ENCODE measurements at places on chromosomes 3 and 15.

DNA sequence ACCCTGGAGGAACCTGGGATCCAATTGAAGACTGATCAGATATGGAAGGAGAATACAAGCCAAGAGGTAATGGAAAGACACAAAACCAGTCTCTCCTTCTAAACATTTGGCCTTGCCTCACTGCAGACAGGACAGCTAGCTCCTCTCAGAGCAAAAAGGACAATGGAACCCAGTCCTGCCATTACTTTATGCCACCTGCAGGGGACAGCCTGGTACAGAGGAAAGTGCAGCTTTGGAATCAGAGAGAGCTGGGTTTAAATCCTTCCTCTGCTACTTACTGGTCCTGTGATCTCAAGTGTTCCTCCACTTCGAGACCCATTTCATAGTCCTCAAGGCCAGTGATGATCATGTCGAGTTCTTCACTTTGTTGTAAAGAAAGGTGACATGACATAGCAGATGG lies 159.4 kb upstream of the SMAD3 start:
- DNase-seq, result no peak

DNA sequence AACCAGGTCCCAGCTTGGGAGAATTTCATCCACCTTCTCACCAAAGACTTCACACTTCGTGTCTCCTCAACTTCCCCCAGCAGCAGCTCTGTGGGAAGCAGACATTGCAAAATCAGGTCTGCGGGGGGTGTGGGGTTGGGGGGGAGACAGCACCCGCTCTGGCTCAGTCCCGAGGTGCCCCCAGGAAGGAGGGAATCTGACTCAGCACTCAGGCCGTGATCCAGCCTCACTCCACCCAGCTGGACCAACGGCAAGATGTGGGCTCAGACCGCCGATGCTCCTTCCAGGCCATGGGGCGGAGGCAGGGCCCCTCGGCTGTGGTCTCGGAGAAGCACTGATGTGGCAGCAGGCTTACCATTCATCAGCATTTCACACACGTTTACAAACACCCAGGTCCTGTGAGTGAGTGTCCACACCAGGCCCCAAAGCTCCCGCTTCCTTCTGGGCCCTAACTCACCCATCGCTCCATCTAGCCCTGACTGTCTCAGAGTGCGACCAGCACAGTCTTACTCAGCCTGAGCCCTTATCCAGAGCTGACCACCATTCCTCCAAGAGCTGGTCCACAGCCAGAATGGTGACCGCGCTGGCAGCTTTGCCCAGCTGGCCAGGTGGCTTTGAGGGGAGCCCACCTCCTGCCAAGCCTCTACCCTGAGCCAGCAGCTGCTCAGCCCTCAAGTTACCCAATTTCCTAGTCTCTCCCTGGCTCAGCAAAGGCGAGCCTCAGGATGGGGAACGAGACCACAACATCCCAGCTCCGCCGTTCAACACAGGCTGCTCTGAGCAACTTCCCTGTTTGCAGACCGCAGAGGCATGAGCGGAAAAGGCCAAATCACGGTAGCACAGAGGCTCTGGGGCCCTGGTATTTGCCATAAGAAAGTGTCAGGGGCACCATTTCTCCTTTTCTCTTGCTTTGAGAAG lies 3.3 kb downstream of the STAB1 start:
- peak; percentile 87 for DNase-seq

- no peak for DNase-seq
Measured at GRCh38 chr3:156429125-156429524, 125.8 kb downstream of the SSR3 start.

- DNase-seq, result no peak
Measured at GRCh38 chr15:93942269-93942694, 289.1 kb upstream of the MCTP2 start.

DNA sequence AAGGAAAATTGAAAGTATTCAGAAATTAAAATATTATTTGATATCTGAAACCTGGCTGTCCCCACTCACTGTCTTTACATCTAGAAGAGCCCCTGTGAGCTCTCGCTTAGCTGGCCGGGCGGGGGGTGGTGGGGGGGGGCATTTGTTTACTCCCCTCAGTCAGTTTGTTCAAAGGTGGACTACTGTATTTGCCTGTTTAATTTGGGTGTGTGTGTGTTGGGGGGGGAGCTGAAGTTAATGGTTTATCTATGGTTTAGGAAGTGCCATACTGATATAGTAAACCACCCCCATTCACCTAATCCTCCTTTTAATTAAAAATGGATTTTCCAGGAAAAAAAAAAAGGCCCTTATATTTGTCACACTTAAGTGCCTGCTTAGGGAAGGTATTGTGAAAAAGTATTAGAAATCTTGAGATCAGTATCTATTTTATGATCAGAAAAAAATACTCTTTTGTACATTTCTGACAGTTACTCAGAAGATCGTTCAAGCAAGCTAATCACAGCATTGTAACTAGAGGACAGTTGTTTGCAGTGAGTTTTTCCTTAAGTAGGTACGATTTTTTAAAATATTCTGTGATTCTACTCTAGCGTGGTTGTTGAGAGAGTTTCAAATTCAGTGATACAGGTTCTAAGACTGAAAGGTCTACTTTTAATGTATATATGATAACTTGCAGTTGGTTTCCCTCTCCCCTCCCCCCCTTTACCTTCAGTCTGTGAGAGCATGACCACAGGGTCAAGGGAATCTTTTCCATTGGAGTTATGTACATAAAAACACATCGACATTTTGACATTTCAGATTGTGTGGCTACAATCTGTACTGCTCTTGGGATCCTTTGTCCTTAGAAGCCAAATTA lies 8.5 kb downstream of the NR2F2 start:
- peak; percentile 65 for DNase-seq

DNA sequence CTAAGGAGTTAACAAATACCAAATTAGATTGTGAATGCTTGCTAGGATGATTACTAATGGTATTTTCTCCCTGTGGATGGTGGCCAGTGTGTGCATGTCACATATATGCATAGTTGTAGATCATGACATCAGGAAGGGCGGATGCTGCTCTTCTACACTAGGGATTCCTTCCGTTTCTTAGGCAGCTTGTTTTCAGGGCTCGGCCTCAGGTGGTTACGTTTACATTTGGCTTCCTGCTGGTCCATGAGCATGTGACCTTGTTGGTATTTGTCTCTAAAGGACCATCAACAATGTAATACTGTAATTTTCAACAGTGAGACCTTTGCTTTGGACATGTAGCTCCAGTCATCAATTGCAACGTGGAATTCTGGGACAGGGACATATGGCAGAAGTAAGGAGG lies 221.4 kb downstream of the NR1D2 start:
- DNase-seq, result no peak

Measured in choroid plexus epithelial cell (primary cell).